ENCODE measurements at places on chromosomes 7 and 10.

GRCh38 chr7:96342049-96342448, 20.2 kb upstream of the SLC25A13 start:
- DNase-seq = no peak

DNA sequence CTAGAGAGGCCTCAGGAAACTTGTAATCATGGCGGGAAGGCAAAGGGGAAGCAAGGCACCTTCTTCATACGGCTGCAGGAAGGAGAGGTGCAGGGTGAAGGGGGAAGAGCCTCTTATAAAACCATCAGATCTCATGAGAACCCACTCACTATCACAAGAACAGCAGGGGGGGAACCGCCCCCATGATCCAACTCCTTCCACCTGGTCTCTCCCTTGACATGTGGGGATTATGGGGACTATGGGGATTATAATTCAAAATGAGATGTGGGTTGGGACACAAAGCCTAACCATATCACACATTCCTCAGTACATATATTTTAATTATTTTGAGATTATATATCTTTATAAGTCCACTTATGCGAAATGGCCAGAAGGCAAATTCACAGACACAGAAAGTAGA, 8.9 kb downstream of the HK1 start:
- no peak for DNase-seq

DNA sequence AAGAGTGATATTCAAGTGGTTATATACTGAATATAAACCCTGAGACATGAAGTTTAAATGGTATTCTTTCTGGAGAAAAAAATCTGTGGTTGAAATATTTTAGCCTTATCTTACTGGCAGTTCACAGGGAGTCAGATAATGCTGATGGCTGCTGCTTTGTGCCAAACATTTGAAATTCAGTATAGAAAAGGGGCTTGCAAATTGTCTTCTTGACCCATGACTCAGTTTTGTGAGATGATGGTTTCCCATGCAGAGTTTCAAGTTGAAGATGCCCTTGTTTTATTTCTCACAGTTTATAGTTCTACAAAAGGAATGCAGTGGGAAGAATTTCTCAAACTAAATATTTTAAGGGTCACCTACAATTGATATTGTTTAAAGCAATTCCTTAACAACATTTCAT, 251.1 kb upstream of the MEOX2 start:
- no peak for DNase-seq

DNA sequence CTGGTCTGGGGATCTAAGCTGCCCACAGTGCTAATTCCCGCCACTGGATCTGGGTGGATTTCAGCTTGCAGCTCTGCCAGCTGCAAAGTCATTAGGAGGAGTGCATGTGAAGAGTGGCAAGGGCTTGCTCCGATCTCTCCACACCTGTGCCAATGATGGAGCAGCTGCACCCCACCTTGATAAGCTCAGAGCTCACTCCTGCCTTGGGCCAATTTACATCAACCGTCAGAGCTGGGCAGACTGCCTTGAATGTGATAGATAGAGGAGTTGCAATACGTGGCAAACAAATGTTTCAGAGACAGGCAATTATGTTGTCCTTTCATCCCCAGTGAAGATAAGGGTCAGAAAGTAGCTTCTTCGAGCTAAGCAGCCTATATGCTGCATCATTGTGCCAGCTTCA, 379.9 kb downstream of the SH2D4B start:
- no peak for DNase-seq

GRCh38 chr10:107141524-107142061, 22.9 kb downstream of the SORCS1 start:
- no peak for DNase-seq

GRCh38 chr10:13706604-13707003, 119.8 kb downstream of the PRPF18 start:
- no peak for DNase-seq

GRCh38 chr7:36896956-36897590, 172.8 kb upstream of the AOAH start:
- DNase-seq = no peak

DNA sequence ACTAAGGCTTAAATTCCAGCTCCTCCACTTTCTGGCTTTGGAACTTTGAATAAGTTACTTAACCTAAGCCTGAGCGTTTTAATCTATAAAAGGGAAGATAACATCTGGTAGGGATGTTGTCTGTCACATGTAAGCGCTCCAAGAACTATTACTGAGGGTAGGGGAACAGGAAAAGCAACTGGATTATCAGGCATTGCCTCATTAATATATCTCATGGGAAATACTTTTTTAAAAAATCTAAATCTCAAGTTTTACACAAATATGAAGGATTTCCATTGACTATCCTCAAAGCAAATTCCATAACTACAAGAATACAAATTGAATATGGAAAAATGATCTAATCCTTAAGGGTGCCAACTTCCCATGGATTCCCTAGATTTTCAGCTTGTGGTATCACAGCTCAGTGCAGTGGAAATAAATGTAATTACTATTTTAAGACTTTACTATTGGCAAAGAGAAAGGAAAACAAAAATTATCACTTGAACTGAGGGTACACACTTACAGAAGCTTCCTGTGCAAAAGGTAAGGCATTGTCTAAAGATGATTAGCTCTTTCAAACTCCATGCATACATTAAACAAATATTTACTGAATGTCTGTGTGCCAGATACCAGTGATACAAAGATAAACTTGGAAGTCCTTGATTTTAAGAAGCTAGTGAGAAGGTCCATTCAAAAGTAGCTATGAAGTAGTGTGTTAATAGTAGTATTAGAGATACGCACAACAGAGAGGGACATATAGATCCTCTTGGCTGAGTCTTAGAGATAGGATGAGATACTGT, 38.4 kb downstream of the NT5C2 start:
- no peak for DNase-seq

- no peak for DNase-seq
Observed at GRCh38 chr7:112889268-112889667, 99.1 kb upstream of the TMEM168 start.

- DNase-seq = peak; percentile 15
Observed at GRCh38 chr10:14468023-14468441, 137.3 kb upstream of the FRMD4A start.

- DNase-seq = no peak
Observed at GRCh38 chr7:82694022-82694421, 250.4 kb upstream of the CACNA2D1 start.

DNA sequence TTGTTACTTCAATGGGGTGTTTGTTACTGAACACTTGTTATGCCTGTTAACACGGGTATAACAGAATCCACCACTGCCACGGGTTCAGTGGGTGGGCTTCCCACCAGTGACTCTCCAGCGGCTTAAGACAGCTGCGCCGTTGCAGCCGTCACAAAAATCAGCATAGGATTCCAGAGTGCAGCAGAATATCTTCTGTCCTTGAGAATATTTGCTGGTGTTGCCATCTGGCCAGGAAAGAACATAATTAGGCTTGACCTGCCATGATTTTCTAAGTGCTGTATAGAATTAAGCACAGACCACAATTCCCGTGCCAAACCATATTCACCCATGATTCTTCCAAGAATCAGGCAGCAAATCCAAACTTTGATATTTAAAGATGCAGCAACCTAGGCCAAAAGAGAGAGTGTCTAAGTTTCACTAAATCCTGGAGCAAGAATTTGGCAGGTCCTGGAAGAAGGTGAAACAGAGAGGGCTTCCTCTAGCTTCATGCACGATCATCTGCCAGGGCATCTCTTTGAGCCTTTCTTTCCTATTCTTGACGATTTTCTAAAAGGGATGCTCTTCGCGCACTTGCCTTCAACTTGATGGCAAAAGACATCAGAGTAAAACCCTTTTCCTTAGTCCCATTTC, 95.0 kb downstream of the FRMD4A start:
- DNase-seq = no peak

GRCh38 chr7:107080099-107080505, 35.6 kb downstream of the PRKAR2B start:
- DNase-seq = no peak

GRCh38 chr7:93115796-93116195, 2.0 kb downstream of the SAMD9 start:
- no peak for DNase-seq

Data from COR-L47 (cell line).